ENCODE measurements at places on chromosomes 7 and 10.

DNA sequence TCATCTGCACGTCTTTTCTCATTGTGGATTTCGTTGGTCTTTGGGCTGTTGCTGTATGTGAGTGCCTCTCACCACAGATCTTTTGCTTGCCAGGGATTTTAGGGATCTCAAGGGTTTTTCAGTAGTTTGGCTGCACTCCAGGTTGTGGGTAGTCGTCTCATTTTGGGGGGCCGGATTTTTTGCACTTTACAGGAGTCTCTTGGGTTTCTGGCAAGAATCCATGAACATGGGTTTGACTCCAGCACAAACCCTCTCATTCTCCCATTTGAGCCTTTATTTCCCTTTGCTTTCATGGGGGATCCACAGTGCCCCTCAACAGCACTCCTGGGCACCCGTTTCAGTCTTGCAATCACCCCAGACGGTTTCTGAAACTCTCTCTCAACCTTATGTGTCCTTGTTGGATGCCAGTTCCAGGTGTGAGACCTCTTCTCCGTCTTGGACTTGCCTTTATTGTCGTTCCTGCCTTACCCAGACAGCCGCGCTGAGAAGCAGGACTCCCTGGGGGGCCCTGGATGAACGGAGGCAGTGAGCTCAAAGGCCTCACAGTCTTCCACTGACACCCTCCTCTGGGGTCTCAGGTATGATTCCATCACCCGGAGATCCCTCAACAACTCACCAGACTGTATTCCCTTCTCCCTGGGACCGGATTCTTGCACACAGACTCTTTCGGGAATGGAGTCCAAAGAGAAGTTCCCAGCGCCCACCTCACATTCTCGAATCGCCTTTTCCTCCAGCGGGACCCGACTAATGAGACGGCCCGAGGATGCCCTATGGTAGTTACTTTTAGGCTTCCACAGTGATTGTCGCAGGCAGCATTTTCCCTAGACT lies 18.8 kb upstream of the ZNF273 start:
- DNase-seq = no peak

DNA sequence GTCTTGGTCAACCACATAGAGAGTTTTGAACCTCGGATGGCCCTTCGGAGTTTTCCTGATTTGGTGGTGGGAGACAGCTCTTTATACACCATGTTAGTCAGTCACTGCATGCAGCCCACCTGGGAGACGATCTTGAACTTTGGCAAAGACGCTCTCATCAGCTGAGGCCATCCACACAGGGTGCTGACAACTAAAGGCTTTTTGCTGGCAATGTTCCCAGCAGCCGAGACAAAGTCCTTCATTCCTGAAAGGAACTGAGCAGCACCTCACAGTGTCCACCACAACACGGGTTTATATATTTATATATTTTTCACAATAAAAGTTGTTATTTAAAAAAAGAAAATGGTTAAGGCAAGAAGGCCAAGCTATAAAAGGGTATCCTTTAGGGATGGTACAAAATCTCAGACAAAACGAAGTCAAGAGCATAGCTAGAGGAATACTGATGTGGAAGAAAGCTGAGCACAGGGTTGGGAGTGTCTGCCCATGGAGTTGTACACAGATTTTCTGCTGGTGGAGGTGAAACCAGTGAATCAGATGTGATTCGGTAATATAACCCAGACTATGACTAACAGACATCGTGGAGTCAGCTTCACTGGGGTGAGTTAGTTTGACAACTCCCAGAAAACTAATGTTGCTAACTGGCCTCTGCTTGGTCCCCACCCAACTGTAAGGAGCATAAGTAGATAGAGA lies 27.4 kb upstream of the CAPZA2 start:
- no peak for DNase-seq

DNA sequence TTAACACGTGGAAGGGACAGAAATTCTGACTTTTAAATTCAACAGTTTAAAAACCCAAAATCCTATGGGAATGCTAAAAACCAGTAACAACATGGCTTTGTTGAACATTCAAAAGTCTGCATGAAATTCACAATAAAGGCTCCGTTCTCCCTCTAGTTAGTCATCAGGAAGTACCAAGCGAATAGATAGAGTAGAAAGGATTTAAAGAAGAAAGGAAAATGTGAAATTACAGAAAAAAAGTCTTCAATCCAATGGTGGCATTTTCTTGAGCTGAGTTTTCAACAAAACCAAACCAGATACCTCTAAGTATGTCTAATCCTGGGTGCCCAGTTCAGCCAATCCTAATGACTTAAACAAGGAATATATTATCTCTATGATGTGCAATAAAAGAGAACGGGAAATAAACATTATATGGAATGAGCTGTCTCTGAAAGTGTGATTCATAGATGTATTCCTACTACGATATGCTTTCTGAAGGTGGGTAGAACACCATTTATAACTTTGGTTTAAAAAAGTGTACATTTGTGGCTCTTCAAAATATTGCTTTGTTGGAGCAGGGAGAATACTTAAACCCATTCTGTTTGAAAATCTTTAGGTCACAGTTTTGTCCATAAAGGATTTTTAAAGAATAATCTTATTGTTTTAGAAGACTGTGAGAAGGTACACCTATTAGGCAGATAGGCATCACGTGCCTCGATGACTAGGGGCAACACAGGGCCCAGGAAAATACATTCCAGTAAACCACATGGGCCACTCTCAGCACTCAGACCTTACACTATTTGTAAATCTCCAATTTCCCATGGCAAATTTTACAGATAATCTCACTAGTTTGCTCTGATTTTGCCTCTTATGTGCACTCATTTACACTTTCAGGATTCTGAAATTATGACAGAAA lies 87.7 kb downstream of the CUBN start:
- DNase-seq = no peak

DNA sequence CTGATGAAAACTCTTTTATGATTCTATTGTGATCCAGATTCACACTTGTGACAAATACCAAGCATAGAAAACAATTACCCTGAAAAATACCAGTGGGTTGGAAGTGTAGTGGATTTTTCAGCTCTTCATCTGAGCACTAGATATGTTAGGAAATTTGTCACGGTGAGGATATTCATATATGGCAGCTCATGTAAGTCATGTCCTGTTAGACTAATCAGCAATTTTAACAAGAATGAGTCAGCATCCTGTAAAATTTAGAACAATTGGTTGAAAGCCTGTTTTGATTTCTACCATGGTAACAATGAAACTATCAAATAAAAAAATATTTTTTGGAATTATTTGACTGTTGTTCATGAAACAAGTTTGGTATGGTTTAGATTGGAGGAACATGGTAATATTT lies 334.3 kb downstream of the CACNA2D1 start:
- no peak for DNase-seq

GRCh38 chr7:47887016-47887640 lies 61.1 kb downstream of the PKD1L1 start:
- DNase-seq = no peak
